CD4-positive, alpha-beta T cell treated with Interleukin-2 at 100 ng/mL for 4 hours (primary cell): ENCODE measurements at places on chromosomes 4 and X.

GRCh38 chrX:2595258-2595657 is 94.5 kb upstream of the DHRSX start:
- no peak for DNase-seq

- no peak for DNase-seq
Observed at GRCh38 chr4:146959692-146960091, 14.0 kb upstream of the TTC29 start.

GRCh38 chr4:147793569-147794313 is 61.9 kb downstream of the ARHGAP10 start:
- peak; percentile 29 for DNase-seq

DNA sequence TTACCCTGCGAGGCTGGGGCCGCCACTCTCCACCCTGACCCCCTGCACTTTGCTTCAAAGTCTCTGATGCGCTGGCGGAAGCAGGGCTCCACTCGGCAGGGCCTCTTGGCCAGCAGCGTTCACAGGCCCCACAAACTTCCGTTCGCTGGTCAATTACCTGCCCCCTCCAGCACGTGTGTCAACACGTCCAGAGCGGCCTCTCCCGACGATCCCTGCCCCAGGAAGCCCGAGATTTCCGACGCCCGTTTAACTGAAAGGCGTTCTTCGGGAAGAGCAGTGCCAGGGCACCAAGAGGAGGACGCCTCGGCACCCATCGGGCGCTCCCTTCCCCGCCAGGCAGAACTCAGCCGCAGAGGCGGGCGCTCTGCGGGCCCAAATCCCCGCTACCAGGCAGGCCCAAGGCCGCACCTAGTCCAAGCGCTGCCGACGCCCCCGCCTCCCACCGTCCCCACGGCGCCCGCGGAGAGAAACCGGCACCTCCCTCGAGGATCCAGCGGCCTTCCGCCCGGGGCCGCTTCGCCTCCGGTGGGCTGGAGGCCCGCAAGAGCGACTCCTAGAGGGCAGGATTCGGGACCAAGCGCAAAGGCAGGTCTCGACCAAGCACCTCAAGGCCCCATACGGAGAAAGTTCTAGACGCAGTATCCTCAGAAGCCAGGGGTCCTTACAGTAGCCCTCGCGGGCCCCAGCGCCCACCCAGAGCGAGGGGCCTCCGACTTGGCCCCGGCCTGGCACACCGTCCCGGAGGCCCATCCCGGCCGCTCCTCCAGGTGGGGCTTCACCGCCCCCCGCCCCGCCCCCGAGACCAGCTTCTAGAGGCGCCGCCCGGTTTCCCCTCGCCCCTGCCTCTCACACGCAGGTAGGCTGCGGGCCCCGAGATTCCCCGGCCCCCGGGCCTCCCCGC is 586 bp downstream of the BCAP31 start:
- DNase-seq = peak; percentile 37

GRCh38 chr4:161856711-161857326 is 307.0 kb downstream of the FSTL5 start:
- DNase-seq = no peak

GRCh38 chr4:119697887-119698393 is 69.3 kb upstream of the PDE5A start:
- DNase-seq = no peak

- no peak for DNase-seq
Observed at GRCh38 chr4:125727931-125728330, 413.2 kb downstream of the FAT4 start.

- no peak for DNase-seq
Observed at GRCh38 chr4:71866212-71866885, 82.5 kb upstream of the GC start.

- no peak for DNase-seq
Observed at GRCh38 chr4:6527683-6528595, 47.0 kb upstream of the MAN2B2 start.

GRCh38 chr4:94650690-94651089 is 107.1 kb upstream of the BMPR1B start:
- DNase-seq = no peak

DNA sequence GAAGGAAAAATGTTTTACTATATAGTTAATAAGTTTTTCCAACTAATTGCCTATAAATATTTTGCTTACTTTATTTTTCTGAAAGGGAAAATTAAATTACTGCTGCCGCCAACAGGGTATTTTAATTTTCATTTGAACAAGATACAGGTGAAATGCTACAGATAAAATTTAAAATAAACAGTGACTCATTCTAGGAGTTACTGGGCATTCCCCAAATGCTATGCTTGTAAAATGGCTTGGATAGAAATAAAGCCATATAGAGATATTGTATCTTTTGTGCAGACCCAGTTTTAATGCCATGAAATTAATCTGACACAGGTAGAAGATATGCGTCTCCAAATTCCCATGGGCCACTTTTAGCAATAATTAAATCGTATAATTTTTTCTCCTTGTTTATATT is 144.5 kb downstream of the NAP1L3 start:
- no peak for DNase-seq

- DNase-seq = no peak
Observed at GRCh38 chrX:35664833-35665232, 133.3 kb upstream of the MAGEB16 start.

- no peak for DNase-seq
Observed at GRCh38 chr4:4521136-4521535, 20.7 kb downstream of the STX18 start.

GRCh38 chr4:82261084-82261483 is 112.7 kb downstream of the HNRNPD start:
- no peak for DNase-seq

DNA sequence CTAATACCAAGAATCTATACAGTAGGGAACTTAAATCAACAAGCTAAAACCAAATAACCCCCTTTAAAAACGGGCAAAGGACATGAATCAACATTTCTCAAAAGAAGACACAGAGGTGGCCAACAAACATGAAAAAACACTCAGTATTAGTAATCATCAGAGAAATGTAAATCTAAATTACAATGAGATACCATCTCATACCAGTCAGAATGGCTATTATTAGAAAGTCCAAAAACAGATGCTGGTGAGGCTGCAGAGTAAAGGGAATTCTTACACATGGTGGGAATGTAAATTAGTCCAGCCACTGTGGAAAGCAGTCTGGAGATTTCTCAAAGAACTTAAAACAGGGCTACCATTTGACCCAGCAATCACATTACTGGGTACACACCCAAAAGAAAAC is 167.8 kb downstream of the PACRGL start:
- DNase-seq = no peak

DNA sequence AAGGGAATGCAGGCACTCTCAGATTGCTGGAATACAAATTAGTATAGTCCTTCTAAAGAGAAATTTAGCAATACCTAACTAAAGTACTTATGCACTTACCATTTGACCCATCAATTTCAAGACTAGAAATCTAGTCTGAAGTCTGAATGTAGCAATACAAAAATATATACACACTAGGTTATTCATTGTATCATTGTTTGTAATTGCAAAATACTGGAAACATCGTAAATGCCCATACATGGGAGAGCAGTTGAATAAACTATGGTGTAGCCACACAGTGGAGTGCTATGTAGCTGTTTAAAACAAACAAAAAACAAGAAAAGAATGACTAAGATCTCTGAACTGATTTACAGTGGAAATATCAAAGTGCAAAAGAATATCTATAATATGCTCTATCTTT is 346.4 kb downstream of the ZNF674 start:
- no peak for DNase-seq

GRCh38 chr4:108446556-108446955 is 173.8 kb upstream of the RPL34 start:
- DNase-seq = no peak

- no peak for DNase-seq
Observed at GRCh38 chr4:1834047-1834775, 21.7 kb downstream of the LETM1 start.

DNA sequence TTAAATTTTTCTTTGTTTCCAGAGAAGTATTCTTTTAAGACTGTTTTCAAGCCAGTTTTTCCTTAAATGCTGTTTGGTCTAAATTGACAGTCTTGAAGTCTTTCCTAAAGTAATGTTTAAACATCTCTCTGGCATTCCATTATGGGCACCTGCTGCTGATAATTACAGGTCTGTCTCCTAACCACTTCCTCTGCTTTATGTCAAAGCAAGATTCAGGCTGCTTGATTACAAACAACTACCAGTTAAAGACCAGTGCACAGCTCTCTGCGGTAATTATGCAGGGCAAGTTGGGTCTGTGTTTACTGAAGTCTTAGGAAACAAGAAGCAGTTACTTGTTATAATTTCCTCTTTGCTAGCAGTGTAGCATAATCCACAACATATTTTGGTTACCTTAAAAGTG is 17.6 kb downstream of the UNC5C start:
- DNase-seq = no peak

DNA sequence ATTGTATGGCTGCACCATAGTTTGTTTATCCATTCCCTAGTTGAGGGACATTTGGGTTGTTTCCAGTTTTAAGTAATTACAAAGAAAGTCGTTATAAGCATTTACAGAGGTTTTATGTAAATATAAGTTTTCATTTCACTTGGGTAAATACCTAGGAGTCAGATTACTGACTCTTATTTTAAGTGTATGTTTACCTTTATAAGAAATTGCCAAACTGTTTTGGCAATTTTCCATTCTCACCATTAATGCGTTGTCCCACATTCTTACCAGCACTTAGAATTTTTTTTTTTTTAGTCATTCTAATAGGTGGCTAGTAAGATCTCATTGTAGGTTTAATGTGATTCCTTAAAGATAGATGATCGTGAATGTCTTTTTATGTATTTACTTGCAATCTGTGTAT is 121.5 kb upstream of the NR3C2 start:
- no peak for DNase-seq

DNA sequence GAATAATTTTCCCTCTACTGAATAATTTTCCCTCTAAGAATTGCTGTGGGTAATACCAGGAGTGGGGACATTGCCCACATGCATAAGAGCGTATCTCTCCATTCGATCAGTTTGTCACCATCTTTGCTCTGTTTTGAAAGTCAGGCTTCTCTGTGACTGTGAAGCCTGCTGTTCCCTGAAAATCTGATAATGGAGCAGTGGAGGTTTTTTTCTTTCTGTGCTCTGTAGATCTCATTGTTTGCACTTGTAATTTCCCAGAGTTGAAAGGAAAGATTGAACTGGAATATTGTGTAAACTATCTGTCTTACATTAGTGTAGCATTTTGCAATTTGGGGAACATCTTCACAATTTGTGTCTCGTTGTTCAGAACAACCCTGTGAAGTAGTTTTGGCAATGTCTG is 4.3 kb downstream of the ZXDB start:
- no peak for DNase-seq

- no peak for DNase-seq
Observed at GRCh38 chr4:2859514-2859913, 15.9 kb downstream of the ADD1 start.

GRCh38 chrX:31543634-31544033 is 471.8 kb upstream of the FTHL17 start:
- no peak for DNase-seq

- DNase-seq = peak; percentile 32
Observed at GRCh38 chrX:153687121-153688039, at the start of gene SLC6A8. TSS of gene SLC6A8 (plus strand) at chrX:153687926. CDS start at chrX:153688575, 649 bp downstream.

DNA sequence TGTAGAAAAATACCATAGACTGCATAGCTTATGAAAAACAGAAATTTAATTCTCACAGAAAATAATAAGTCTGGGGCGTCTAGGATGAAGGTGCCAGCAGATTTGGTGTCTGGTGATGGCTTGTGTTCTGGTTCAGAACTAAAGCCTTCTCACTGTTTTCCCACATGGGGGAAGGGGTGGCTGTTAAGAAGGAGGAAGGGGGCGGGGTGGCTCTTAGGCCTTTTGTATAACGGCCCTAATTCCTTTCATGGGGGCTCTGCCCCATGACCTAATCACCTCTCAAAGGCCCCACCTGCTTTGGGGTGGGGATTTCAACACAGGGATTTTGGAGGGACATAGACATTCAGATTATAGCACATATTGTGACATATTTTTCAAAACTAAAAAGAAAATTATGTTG is 173.2 kb upstream of the TECRL start:
- DNase-seq = no peak

DNA sequence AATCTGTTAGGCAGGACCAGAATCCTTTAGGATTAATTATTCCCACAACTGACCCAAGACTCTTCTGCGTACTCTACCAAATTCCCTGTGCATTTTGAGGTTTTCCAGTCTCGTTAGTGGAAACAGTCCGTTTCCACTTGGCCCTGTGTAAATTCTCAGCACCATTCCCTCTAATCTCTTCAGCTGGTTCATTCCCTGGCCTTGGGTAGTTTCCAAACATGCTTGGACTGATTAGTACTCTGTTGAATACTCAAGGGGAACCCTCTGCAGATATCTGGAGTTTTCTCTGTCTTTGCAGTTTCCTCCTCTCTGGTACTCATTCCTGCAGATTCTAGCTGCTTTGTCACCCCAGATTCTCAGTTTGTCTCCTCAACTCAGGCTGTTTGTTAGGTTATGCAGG is 80.4 kb downstream of the ZFX start:
- DNase-seq = no peak

DNA sequence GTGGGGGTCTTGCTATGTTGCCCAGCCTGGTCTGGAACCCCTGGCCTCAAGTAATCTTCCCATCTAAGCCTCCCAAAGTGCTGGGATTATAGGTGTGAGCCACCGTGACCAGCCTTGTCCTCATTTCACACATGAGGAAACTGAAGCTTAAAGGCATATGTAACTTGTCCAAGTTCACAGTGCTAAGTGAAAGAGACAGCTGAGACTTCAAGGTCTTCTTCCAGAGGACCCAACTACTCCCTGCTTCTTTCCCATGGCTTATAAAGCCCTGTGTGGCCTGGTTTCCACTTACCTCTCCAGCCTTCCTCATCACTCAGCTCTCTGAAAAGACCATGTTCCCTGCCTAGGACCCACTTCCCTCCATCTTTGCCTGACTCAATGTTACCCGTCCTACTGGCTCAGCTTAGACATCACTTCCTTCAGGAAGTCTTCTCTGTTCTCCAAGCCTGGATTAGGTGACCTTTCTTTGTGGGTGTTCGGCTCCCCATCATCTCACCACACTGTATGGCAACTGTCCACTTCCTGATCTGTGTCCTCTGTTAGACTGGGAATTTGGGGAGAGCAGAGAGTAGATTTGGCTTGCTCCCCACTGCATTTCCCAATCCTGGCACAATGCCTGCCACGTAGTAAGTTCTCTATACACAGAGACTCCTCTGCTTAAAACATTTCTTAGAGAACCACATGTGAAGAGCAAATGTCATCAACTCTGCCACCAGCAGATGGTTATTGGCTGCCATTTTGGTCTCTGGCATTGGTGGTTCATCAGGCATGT is 30.4 kb upstream of the LAMP2 start:
- no peak for DNase-seq
